AML-193 (cell line): ENCODE measurements at places on chromosomes 5 and 9.

DNA sequence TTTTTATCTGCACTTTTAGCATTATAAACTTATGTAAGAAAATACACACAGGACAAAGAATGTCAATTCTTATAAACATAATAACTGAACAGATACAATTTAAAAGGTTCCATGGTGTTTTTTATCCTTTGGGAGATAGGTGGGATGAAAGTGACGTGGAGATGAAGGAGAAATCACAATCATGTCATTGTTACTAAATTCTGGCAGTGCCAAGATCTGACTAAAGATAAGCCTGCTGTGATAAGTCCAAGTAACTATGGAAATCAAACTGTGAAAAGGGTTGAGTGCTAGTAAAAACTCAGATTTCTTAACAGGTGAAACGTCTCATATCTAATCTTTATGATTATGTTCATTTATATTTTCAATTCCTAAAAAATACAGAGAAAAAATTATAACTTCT is 11.1 kb downstream of the LEAP2 start:
- DNase-seq = no peak

DNA sequence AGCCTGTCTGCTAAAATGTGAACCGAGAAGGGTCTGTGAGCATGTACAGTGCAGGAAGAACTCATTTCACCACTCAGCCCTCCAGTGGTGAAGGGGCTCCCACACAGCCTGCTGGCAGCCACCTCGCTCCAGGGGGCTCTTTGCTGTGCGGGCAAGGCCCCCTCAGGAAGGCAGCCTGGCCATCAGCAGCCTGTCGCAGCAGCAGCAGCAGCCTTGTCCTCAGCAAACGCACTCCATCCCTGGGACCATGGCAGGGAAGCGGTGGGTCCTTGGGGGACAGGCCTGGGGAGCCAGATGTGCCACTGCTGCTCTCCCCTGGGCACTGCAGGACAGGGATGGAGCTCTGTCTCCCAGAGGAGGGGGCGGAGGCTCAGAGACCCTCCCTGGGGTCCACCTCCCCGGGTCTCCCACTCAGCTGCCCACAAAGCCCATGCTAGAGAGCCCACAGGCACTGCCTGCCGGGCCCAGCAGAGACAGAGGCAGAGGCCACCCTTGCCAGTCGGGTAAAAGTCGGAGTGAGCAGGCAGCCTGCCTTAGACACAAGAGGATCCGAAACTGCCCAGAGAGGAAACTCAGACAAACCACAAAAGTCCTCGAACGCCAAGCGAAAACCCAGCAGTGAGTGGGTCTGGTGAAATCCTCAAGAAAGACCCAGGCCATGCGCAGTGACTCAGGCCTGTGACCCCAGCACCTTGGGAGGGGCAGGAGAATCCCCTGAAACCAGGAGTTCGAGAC is 8.0 kb downstream of the BRD3 start:
- peak; percentile 22 for DNase-seq

GRCh38 chr5:19790829-19791466 is 197.1 kb downstream of the CDH18 start:
- no peak for DNase-seq

- no peak for DNase-seq
Measured at GRCh38 chr5:6543830-6544560, 88.8 kb downstream of the NSUN2 start.

GRCh38 chr5:56692359-56693219 is 122.8 kb upstream of the MAP3K1 start:
- no peak for DNase-seq

DNA sequence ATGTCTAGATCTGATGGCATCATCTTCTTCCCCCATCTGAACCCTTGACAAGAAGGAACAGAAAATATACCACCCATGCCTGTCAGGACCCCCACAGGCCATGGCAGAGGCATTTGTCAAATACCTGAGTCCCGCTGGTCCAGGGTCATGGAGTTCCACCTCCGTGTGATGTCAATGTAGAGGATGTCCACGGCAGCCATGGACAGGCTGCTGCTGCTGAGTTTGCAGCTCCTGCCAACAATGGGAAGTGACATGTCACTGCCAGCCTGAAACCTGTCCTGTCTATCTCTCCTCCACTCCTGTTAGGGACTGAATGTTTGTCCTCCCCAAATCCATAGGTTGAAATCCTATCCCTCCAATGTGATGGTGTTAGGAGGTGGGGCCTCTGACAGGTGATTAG is 208.8 kb downstream of the DAB2IP start:
- no peak for DNase-seq

DNA sequence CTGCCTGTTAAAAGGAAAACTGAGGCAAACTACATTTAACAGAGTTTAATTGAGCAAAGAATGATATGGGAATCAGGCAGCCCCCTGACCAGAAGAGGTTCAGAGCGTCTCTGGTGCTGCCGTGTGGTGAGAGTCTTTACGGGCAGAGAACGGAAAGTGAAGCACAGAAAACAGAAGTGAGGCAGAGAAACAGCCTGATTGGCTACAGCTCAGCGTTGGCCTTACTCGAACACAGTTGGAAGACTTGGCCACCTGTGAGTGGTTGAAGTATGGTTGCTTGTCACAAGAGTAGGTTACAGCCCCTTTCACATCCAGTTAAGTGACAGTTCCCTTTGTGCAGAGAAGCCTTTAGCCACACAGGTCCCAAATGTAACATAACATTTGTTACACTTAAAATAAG is 16.9 kb upstream of the FBP1 start:
- DNase-seq = peak; percentile 91

- no peak for DNase-seq
Measured at GRCh38 chr5:33235824-33236223, 204.9 kb upstream of the TARS1 start.

GRCh38 chr5:132807163-132807838 is 5.8 kb upstream of the SOWAHA start:
- DNase-seq = no peak

DNA sequence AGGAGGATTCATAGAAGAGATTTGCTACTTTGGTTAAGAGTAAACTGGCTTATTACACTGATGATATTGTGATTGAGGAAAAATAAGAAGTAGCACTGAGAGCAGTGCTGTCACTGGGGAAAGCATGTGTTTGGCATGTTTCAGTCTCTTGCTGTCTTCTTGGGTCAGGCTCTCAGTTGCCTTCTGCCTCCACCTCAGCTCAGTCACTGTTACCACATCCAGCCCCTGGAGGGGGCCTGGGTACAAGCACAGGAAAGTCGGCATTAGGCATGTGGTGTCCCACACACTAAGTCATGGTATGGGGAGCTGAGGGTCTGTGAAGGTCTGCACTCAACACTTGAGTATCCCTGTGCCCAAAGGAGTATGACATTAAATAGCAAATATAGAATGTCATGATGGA is 958.3 kb upstream of the CDH9 start:
- DNase-seq = no peak

GRCh38 chr9:133044125-133044524 is 13.3 kb downstream of the GTF3C5 start:
- no peak for DNase-seq

DNA sequence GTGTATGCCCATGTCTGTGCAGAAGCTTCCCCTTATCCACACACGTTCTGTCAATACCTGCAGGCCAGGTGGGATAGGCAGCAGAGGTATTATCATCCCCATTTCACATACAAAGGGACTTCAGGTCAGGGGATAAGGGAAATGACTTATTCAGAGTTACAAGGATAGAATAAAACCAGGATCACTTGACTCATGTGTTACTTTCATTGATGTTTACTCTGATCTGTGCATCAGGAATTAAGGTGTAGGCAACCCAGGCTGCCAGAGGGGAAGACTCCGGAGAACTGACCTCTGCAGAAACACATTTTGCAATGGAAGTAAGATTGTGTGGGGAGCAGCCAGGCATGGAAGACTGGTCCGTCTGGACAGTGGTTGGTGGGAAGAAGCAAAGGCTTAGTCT is 74.2 kb upstream of the FSTL4 start:
- no peak for DNase-seq

- DNase-seq = no peak
Measured at GRCh38 chr9:133645021-133645765, 9.0 kb downstream of the DBH start.

GRCh38 chr9:133714606-133715294 is 23.4 kb downstream of the SARDH start:
- no peak for DNase-seq

DNA sequence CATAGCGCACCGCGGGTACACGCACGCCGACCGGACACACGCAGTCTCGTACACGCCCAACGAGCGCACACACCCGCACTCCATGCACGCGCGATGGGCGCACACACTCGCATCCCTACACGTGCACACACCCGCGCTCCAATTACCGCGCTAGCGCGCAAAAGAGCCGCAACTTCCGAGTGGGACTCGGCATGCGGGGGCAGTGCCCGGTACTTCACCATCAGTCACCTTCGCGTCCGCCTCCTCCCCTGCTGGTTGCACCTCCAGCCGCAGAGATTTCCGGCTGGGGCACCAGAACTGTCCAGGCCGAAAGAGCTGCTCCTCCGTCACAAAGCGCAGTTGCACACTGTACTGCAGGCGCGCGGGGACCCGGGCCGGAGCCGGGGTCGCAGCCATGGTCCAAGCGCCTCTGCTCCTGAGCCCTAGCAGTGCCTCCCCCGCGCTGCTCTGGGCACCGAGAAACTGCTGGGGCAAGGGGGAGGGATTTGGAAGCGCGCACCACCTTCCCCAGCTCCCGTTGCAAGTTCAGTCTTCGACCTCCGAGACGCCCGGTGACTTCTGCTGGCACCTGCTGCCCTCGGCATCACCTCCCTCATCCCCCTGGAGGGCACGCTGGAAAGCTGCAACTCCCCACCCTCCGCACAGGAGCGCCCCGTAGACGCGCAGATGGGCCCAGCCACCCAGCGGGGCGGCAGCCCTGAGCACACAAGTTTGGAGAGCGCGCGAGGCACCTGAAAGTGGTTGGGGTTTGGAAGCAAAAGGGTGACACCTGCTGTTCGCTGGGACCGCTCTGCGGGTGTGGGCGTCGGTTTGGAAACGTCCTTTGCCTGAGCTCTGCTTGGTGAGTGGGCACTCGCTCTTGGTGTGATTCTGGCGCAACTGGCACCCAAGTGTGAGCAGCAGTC is 337.4 kb upstream of the PUM3 start:
- no peak for DNase-seq

GRCh38 chr9:137168904-137169856 is 671 bp downstream of the LRRC26 start:
- DNase-seq = no peak

DNA sequence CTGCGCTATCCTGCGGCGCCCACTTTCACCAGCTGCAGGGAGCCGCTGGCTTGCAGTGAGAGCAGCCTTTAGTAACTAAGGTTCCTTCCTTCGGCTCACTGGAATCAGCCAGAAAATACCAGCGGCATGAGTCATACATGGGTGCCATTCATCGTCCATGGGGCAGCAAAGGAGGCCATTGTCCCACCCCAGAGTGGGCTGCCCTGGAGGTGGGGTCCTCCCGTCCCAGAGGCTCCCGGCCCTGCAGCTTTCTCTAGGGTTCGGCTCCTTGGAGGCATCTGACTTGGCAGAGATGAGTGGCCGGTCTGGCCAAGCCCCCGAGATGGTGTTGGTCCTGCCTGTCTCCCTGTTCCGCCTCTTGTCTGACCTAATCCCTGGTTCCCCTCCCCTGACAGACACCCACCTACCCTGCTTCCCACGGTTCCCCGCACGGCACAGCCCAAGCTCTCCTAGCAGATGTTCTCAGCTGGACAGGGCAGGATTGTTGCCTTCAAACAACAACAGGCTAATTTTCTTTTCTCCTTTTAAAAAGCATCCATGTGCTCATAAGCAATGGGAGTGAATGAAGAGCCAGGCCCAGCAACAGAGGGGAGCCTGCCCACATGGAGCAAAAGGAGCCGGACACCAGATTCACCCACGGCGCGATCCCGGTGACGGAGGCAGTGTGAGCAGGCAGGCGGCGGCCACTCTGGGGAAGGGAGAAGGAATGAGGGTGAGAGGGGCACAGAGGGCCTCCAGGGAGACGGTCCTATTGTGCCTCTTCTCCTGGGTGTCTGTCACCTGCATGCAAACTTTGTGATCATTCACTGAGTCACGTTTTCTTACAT is 97.0 kb upstream of the COL5A1 start:
- no peak for DNase-seq

DNA sequence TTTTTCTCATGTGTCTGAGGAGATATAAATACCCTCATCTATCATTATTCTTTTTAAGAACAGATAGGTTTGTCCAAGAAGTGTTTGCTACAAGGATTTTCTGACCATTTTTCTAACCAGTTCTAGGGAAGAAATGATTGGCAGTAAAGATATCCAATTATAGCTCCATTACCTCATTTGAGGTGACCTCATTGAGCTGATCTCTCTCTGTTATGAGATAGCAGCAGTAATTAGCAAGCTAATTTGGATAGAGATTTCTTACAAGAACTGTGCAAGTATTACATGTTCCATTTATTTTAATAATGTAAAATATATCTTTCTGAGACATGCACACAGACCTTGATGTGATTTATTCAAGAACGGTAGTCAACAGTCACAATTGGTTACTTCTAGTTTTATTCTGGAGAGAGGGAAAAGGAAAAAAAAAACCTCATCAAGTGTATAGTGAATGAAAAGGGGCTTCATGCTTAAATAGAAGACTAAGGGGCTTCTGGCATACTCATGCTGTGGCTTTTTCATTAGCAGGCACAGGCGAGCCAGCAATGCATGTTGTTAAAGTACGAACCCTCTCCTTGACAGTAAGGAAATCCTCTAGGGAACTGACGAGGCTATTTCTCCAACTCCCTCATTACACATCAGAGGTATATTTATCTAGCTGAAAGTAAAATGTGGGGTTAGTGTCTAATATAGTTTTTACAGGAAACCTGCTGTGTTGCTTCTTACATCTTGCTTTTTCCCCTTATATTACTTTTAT is 127.3 kb downstream of the NUDT12 start:
- DNase-seq = no peak

DNA sequence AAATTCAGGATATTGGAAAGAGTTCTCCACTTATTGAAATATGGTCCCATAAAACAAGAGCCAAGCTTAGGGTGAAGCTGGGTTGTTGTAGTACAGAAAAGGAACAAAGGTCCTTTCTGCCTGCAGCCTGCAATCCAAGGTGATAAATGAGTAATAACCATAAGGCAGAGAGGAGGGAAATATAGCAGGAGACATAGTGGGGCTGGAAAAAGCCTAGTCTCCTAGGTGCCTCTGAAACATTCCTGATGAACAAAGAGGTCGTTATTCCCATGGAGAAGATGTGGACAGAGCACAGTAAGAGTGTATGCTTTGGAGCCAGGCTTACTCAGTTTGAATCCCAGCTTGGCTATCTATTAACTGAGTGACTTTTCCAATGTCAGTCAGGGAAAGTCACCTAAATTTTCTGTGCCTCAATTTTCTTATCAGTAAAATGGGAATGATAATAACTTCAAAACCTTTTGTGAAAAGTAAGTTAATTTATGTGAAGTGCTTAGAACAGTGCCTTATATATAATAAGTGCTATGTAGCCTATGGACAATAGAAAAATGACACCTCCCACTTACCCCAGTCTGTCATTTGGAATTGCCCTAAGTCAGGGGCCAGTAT is 110.8 kb upstream of the GRIN3A start:
- DNase-seq = no peak

- DNase-seq = no peak
Measured at GRCh38 chr9:123957731-123958130, 27.8 kb upstream of the DENND1A start.

GRCh38 chr9:97617939-97618416 is 15.2 kb downstream of the TSTD2 start:
- no peak for DNase-seq

GRCh38 chr9:134224127-134224526 is 59.8 kb upstream of the RNU6ATAC start:
- DNase-seq = no peak
